ENCODE measurements at places on chromosomes 16 and 17.

DNA sequence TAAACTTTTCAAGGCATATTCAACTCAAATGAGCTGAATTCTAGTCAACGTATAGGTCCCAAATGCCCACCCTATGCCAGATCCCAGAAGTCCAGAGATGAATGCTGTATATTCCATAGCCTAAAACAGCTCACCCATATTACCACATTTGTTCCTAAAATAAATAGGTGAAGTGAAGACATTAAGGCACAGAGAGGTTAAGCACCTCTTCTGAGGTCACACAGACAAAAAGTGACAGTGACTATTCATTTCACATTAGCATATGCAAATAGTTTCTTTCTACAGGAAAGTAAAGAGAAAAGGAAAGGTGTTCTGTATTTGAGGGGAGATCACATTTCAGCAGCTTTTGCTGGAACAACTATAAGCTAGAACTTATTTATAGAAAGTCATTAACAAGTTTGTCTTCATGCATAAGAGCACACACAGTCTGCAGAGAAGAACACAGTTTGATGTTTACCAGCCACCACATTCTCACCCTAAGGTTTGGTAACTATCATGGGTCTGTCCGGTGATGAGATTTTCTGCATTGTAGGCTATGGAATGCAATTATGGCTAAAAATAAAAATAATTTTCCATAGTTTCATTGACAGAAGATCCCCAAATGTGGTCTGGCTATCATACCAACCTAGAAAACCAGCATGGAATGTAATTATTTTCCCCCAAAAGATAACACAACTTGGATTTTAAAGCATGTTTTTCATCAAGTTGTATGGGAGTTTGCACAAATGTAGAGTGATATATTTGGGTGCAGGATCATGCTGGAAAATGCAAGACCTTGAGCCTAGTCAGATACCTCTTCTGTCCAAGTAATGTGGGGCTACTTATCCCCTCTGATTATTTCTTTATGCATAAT, 402.1 kb downstream of the UTP18 start:
- DNase-seq = no peak

- no peak for DNase-seq
Measured at GRCh38 chr17:10799407-10799806, 4.5 kb downstream of the TMEM238L start.

GRCh38 chr17:46115699-46116098, 77.5 kb downstream of the KANSL1 start:
- no peak for DNase-seq

- no peak for DNase-seq
Measured at GRCh38 chr16:80512593-80512853, 28.3 kb upstream of the DYNLRB2 start.

- no peak for DNase-seq
Measured at GRCh38 chr17:42743595-42744282, 1.1 kb downstream of the EZH1 start.

- no peak for DNase-seq
Measured at GRCh38 chr16:85916141-85916890, 17.4 kb downstream of the IRF8 start.

GRCh38 chr17:79036596-79036995, 12.6 kb downstream of the C1QTNF1 start:
- no peak for DNase-seq

- DNase-seq = no peak
Measured at GRCh38 chr17:29867643-29868181, 62.3 kb downstream of the SSH2 start.

GRCh38 chr16:85459529-85460251, 153.4 kb upstream of the GSE1 start:
- DNase-seq = no peak

DNA sequence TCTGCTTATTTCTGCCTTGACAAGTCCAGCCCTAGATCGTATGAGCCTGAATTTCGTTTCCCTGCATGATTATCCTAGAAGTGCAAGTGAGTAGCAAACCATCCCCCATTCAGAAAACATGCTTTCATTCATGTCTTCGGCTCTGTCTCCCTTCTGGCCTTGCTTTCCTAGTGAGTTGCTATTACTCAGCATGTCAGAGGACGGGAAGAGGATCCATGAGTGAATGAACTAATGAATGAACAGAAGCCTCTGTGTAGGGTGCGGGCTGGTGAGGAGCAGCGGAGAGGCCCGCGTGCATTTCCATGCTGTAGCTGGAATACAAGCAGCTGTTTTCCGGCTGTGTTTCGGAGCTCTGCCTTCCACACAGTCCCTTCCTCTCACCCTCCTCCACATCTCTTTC, 155.7 kb upstream of the NOL11 start:
- DNase-seq = no peak

DNA sequence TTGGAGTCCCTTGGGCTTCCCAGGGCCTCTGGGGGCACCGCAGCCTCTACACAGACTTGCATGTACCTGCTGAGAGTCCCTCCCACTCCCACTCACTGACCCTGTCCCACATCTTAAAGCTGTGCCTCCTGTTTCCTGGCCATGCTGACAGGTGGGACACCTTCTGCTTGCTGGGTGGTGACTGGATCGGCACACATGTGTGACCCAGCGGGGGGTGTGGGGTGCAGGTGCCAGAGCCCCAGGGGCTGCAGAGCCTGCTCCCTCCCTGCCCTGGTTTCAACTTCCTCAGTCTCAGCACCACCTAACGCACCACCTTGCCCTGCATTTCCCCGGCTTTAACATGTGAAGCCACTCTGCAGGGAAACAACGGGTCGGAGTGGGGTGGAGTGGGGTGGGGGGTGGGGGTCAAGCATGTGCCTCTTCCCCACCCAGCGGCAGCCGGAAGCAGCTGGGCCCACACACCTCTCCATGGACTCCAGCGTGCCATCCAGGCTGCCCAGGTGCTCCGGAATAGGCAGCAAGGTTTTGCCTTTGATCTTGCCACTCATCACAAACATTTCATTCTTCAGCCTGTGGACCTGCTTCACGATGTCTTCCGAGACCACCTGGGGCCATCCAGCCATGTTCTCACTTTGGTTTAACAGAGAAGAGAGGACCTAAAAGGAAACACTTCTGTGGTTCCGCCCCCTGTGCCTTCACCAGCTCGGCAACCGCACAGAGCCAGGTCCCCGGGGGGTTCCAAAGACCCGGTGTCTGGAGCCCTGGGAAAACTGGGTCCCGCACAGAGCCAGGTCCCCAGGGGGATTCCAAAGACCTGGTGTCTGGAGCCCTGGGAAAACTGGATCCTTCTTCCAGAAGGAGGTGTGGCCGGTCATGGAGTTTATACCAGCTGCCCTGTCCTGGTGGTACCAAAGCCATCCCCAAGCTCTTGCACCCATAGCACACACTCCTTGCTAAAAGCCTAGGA, 4.7 kb downstream of the DNAH17 start:
- DNase-seq = no peak

DNA sequence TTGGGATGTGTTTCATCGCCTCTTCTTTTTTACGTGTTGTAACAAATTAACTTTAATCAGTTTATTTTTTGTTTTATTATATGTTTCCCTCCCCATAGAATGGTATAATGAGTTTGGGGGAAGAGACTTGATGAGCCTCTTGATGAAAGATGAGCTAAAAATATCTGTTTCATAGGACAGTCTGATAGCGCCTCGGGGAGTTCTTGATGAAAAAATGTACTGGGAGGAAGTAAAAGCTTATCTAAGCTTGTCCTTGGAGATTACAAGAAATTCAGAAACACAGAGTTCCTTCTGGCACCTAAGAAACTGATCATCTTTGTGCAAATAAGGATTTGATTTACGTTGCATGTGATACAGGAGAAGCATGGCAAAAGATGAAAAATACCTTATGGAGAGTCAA, 350.2 kb upstream of the CDH8 start:
- no peak for DNase-seq

GRCh38 chr17:42411361-42411760, 11.7 kb downstream of the CAVIN1 start:
- no peak for DNase-seq

DNA sequence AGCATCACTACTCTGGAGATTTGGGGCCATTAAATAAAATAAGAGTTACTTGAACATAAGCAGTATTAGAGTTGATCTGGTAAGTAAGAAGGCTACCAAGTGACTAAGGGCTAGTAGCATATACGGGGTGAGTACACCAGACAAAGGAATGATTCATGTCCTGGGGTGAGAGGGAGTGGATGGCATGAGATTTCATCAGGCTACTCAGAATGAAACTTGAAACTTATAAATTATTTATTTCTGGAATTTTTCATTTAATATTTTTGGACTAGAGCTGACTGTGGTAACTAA, 2.3 kb downstream of the SLFN5 start:
- DNase-seq = no peak

GRCh38 chr16:67268136-67268579, 11.2 kb upstream of the PLEKHG4 start:
- DNase-seq = no peak

- no peak for DNase-seq
Measured at GRCh38 chr17:3885970-3886369, 6.9 kb downstream of the CAMKK1 start.

DNA sequence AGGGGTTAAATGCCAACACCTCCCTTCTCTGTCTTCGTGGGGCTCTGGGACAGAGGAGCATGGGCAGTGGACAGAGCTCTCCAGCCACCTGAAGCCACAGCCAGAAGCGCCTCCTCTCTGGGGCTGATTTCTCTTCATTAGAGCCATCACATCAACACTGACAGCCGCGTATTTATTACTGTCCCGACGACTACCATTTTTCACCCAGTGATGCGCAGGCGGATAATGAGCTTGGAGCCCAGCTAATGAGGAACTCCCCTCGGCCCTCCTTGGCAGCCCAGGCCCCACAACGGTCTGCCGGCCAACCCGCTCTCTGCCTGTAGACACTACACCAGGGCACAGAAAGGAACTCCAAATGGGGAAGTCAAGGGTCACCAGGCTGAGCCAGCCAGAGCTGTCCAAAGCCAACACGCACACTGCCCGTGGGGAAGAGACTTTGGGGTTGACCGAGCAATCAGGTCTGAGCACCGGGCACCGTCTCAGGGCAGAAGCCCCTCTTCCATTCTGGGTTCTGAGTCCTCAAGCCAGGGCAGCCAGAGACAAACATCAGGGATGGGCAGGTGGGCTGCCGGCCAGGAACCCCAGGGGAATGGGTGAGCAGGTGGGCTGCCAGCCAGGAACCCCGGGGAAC, 13.2 kb downstream of the SDK2 start:
- no peak for DNase-seq

DNA sequence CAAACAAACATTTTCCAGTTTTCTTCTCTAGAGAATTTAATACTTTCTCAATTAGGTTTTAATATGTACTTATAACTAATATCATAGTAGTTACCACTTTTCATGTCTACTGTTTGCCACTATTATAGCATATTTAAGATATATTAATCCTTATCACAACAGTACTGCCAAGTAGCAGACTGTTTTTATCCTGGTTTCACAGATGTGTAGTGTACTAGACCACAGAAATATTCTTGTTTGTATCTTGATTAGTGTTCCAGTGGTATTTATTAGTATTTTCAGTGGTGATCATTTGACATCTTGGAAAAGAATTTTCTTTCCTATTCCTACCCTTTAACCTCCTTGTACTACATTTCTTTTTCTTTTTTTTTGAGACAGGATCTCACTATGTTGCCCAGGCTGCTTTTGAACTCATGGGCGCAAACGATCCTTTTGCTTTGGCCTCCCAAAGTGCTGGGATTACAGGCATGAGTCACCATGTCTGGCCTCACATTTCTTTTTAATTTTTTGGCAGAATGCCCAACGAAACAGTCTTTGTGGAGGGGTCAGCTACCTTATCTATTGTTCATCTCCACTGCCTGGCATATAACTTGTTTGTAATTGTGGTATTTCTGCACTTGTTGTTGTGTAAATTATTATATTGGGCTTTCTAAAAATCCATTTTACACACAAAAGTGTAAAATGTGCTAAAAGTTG, 27.2 kb downstream of the MAP2K4 start:
- DNase-seq = no peak

DNA sequence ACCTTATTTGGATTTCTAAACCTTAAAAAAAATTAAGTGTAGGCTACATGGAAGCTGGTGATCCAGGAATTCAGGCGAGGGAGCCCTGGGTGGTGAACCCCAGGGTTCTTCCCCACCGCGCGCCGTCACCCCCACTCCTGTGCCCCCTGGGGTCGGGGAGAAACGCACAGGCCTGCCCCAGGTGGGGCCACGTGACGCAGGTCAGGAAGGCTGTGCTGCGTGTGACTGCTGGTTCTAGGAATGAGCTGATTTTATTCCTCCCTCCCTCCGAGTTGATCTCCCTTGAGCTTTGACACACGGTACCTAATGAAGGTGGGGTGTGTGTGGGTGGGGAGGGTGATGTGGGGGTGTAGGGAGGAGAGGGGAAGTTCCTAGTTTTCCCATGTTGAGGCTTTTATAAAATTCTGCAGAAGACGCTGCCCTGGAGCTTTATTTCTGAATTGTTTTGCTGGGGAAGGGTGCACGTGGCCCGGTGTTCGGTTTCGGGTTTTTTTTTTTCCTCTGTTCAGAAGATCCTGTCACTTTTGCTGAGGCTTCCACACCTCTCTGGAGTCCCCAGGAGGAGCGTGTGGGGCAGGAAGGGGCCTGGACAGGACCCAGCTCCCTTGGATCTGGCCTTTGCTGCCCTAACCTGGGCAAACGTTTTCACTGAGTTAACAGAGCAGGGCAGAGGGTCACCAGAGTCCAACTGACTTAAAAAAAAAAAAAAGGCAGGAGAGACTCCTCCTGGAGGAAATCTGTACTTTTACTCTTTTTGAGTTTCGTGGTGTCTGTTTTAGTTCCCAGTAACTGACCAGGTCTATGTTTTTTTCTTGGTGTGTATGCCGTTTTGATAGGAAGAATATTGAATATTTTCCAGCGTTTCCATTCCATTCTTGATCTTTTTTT, 55.8 kb upstream of the GSE1 start:
- no peak for DNase-seq

- DNase-seq = no peak
Measured at GRCh38 chr17:82105882-82106687, 8.0 kb upstream of the FASN start.

GRCh38 chr17:34390649-34391048, 27.6 kb upstream of the CCL1 start:
- DNase-seq = no peak

DNA sequence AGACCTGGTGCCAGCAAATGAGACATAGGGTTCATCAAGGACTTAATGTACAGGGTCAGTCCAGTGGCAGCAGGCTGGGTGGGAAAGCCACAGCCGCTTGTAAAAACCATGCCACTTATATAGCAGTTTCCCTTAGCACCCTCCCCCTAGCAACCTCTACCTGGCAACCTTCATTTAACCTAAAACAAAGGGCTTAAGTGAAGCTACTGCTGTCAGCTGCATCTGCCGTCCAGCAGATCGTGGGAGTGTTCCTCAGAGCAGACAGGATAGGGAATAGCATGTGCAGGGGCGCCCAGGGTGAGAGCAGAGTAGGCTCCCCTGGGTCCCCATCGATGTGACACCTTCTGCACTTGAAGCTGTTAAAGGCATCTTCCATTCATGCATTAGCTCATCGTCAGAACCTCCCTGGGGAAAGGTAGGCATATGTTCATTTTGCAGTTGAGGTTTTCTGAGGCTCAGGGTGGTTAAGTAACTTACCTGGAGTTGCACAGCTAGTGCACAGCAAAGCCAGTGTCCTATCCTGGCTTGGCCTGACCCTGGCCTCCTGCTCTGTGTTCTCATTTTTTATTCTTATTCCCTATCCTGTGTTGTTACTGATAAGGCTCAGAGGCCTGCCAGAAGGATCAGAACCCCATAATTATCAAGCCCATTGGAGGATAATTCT, 112.5 kb downstream of the SOCS1 start:
- no peak for DNase-seq

GRCh38 chr17:68204736-68205135, 43.1 kb upstream of the AMZ2 start:
- DNase-seq = no peak

- no peak for DNase-seq
Measured at GRCh38 chr16:46862555-46863447, 21.4 kb upstream of the GPT2 start.

Data from smooth muscle cell of the brain vasculature (primary cell).